ENCODE measurements at places on chromosomes 1 and 21.

DNA sequence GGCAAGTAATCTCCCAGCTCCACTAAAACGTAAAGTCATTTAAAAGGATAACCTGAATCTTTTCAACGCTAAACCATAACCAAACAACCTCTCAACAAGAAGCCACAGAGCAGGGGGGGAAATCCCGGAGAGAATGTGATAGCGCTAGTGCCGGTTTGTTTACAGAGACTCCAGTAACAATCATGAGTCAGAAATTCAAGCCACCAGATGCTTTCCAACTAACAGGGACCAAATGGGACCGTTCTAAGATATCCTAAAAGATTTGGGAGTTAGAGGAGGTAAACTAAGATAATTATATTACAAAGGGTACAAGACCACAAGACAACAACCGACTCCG lies 825 bp downstream of the DCAF8 start:
- DNase-seq, result no peak

DNA sequence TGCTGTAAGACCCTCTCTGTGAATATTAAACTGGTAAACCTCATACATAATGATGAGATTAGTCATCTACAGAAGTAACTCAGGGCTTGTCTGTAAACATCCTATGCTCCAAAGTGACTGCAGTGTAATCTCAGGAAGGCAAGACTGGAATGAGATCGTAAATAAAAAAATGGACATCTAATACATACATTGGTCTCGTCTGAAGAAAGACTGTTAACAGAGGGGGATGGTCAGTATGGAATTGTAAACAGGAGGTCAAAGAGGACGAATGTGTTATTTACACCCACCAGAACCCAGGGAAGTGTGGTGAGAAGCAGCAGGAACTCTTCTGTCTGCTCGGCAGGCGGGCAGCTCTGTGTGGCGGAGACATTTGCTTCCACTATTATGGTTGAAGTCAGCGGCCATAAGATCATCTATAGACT lies 51.4 kb downstream of the DISC1 start:
- DNase-seq, result no peak

GRCh38 chr21:38326429-38326828 lies 69.6 kb downstream of the KCNJ15 start:
- no peak for DNase-seq

DNA sequence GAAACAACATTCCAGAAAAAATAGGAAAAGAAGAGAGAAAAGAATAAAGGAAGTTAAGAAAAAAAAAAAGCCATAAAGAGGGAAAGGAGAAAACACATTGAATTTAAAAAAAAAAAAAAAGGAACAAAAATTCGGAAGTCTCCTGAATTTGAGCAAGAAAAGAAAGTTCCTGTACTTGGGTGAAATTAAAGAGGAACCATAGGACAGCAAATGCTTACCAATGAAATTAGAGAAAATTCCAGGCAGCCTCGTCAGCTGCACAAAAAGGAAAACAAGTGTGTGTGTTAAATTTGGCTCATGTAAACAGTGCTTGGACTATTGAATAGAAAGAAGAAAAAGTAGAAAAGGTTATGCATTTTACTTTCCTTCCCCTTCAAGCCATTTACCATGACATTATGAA lies 4.9 kb downstream of the IL12RB2 start:
- no peak for DNase-seq

GRCh38 chr1:203408486-203409481 lies 57.9 kb upstream of the FMOD start:
- no peak for DNase-seq

DNA sequence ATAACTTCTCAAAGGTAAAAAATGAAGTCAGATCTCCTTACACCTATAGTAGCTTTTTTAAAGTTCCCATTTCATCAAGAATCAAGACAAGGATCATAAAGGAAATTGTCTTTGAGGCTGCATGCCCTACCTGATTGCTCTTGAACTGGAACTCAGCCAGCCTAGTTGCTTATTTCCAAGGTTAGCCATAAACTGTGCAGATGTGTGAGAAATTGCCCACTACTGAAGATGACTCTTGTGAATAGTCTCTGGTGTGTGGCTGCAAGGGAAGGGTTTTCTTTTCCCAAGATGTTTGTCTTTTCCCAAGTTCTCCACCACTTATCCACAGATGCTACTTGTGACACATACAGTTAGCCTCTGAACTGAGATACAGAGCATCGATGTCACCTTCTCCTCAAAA lies 81.7 kb upstream of the DUSP10 start:
- no peak for DNase-seq

GRCh38 chr1:234307726-234308125 lies 65.5 kb upstream of the COA6 start:
- no peak for DNase-seq

DNA sequence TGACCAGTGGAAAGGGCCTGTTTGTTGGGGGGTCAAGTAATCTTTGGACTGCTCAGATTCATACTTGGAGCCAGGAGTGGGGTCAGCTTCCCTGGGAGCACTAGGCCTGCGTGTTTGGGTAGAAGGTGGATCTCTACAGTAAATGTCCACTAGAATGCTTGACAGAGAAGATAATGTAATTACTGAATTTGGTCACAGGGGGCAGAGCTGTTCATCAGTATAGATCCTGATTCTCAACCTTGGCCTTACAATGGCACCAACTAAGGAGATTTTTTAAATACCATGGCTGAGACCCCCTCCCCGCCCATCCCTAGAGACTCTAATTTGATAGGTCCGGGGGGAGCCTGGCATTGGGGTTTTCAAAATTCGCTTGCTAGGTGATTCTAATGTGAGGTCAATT lies 217.5 kb upstream of the PLXNA2 start:
- no peak for DNase-seq

GRCh38 chr1:43994794-43995790 lies 3.7 kb downstream of the CCDC24 start:
- no peak for DNase-seq

GRCh38 chr21:38843379-38843778 lies 37.6 kb downstream of the ETS2 start:
- DNase-seq, result no peak

- no peak for DNase-seq
Observed at GRCh38 chr21:26185446-26185845, 14.9 kb upstream of the APP start.

- DNase-seq, result no peak
Observed at GRCh38 chr1:51156752-51157151, 54.7 kb downstream of the C1orf185 start.

DNA sequence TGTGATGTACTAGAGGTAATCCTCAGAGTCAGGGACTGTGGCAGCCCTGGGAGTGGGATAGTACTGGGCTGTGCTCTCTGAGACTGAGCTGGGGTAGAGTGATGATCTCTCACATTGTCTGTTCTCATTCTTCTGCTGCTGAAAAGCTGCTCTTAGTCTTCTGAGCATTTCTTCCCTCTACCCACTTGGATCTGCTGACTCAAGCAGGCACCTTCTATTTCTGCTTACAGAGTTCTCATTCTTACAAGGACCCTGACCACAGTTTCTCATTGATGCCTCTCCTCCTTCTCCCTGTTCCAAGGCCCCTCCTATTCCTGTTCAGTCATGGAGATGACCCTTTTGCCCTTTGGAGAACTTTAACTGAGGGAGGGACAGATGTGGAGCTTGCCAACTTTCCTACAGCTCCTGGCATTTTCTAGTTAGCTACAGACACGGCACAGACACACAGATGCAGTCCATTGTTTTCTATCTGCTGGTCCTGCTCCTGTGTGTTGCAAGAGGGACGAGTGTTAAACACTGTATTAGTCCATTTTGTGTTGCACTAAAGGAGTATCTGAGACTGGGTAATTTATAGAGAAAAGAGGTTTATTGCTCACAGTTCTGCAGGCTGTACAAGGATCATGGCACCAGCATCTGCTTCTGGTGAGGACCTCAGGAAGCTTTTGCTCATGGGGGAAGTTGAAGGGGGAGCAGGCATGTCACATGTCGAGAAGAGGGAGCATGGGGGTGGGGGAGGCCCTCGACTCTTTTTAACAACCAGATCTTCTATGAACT lies 12.3 kb downstream of the MAPKAPK2 start:
- no peak for DNase-seq

DNA sequence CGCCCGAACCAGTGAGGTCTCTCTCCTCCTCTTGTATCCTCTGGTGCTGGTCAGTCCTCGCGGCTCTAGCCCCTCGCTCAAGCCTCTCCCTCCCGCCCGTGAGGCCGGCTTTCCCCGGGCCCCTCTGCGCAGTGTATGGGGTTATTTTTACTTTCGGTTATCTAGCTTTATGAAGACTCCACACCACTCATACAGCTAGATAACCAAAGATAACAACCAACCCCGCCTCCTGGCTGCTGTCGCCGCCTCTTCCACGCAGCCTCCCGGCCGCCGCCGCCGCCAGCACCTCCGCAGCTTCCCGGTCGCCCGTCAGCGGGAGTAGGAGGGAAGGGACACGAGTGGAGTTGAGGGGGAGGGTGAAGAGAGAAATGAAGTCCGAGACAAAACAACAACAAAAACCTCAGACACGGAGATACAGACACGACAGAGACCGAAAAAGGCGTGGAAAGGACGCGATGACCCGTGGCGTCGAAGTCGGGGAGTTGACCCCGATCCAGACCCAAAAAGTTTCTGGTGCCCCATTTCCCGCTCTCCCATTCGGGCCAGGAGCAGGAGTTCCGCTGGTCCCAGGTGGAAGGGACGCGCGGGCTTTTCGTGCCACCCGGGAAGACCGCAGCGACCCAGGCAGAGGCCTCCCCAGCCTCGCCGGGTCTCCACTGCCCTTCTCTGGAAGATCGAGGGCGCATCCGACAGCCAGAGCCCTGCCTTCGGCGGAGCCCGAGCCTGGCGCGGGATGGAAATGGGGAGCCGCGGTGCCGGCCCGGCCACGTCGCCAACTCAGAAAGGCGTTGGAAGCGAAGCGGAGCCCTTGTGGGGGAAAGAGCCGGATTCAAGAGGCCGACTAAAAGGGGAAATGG lies 51.4 kb downstream of the RHBG start:
- no peak for DNase-seq

DNA sequence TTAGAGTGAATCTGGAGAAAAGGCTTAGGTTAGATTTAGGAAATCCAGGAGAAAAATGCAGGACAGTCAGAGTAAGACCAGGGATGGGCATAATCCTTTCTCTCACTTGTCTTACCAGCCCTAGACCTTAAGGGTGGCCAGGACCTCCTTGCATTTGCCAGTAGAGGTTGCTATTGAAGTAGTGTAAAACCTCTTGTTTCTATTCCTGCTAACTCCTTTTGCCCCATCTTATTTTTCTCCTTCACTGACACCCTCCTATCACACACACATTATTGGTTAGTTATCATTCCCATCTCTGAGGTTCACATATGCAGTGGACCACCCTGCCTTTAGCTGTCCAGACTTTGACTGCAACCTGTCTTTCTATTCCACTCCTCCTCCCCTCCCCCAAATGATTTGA lies 75.0 kb upstream of the MACF1 start:
- no peak for DNase-seq

DNA sequence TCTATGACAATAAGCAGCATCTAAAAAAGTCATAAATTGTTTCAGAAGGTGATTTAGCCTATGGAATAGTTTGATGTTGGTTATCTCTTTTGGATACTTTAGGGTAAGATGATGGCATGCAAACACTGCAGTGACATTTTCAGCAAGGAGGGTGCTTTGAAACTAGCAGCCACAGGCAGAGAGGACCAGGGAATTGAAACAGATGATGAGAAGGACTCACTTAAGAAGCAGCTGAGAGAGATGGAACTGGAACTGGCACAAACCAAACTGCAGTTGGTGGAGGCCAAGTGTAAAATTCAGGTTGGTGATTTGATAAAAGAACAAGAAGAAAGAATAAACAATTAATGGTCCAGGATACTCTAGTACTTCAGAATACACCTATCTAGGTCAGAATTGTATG lies 11.2 kb upstream of the CACYBP start:
- DNase-seq, result no peak

GRCh38 chr1:237042892-237043576 lies 1.1 kb downstream of the RYR2 start:
- DNase-seq, result no peak

DNA sequence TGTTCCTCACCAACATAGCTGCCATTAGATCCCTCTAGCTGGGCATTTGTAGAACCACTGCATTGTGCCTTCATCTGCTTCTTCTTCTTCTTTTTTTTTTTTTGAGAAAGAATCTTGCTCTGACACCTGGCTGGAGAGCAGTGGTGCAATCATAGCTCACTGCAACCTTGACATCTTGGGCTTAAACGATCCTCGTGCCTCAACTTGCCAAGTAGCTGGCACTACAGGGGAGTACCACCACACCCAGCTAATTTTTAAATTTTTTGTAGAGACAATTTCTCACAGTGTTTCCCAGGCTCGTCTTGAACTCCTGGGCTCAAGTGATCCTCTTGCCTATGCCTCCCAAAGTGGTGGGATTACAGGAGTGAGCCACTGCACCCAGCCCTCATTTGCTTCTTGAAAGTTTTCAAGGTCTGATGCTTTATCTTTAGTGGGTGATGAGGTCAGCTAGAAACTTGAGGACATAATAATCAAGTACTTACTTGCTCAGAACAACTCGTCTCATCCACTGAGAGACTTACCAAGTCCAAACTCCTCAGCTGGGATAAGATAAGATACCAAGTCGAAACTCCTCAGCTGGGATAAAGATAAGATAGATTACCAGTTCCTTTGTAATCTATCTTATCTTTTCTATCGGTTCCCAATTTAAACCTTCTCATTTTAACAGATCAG lies 71.5 kb downstream of the MACF1 start:
- no peak for DNase-seq

- DNase-seq, result no peak
Observed at GRCh38 chr1:236158719-236159118, 16.4 kb downstream of the GPR137B start.

DNA sequence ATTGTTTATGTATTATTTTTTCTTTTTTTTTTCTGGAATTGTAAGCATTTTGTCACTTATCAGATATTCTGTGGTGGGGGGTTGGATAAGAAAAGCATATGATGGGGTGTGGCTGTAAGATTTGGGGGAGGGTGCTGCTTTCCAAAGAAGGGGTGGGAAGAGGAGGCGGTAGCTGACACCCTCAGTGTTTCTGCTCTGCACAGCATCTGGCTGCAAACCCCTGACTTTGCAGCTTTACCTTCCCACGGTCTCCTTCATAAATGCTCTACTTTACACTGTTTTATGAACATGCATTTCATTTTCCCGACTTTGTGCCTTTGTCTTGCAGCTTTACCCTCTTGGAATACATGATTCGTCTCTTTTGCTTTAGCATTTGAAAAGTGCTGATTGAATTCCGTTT lies 7.6 kb downstream of the FMN2 start:
- DNase-seq, result no peak
